ENCODE measurements at places on chromosomes 6 and 20.

GRCh38 chr6:56787209-56787608 lies 144.5 kb upstream of the DST start:
- no peak for DNase-seq

DNA sequence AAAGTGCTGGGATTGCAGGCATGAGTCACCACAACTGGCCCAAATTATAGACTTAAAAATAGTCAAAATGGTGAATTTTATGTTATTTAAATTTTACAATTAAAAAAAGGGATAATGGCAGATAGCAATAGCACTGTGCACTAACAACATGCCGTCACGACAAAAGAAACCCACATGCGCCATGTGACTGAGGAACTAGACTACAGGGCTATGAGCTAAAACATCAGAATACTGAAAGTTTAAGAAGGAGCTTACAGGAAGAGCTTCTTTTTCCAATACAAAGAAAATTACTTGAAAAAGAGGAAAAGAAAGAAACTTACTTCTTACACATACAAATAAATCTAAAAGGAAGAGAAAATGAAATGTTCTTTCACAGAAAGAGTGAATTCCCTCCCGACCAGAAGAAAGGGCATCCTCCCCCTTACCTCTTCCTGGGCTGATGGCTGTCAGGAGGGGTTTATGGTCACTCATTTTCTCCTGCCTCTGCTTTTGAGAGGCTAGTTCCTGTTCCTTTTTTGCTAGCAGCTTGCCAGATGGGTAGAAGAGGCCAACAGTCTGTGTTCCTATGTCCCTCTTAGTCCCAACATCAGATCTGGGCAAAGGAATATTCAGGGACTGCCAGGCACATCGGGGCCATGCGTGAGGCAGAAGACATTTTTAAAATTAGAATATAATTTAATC lies 54.5 kb downstream of the DZANK1 start:
- no peak for DNase-seq

DNA sequence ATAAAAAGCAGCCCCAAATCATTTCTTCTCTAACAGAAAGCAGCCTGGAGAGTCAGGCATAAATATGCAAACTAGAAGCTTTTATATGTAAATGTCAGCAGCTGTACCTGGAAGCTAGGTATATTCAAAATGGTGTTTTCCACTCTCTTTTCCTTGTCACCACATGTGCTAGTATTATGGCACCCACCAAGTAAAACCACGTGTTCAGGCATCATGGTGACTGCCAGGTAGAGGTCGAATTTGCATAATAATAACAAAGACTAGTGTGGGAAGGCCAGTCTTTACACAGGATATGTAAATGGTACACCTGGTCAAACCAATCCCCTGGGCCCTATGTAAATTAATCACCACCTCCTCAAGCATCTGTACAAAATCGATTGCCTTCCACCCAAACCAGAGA lies 124.0 kb downstream of the MMUT start:
- no peak for DNase-seq

GRCh38 chr6:162082520-162082919 lies 645.0 kb downstream of the PRKN start:
- DNase-seq: no peak

GRCh38 chr6:1468126-1468525 lies 78.8 kb downstream of the FOXF2 start:
- no peak for DNase-seq

DNA sequence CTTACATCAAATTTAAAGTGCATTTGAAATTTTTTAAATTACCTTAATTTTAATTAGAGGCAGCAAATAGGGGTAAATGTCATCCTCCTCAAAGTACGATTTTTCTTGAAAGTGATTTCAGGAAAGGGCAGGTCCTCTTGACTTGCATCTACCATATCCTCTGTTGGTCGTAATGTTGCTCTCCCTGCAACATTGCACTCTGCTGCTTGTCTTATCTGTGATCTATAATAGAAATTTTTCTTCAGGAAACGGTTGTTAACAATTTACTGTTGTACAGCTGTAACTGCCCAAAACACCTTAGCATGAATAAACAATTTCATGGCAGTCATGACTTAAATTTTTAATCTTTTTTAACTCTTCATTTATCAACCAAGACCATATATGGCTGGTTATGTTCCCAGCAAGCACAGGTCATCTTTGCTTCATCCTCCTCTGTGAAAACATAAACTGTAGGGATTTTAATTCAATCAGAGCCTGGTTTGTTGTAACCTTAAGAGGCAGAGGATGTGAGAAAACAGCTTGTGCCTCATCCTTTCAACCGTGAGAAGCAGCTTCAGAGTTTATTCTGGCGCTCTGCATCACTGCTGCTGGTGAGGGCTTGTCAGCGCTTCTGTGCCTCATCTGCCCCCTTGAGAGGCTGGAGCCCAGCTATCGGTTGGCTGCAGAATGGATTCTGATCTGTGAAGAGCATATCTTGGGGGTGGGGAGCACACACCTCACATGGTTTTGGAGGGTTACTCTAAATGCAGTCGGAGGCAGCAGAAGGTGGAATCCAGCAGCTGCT lies 56.0 kb downstream of the CTNNBL1 start:
- no peak for DNase-seq

- DNase-seq: no peak
Measured at GRCh38 chr6:154426997-154427396, 70.4 kb upstream of the IPCEF1 start.

DNA sequence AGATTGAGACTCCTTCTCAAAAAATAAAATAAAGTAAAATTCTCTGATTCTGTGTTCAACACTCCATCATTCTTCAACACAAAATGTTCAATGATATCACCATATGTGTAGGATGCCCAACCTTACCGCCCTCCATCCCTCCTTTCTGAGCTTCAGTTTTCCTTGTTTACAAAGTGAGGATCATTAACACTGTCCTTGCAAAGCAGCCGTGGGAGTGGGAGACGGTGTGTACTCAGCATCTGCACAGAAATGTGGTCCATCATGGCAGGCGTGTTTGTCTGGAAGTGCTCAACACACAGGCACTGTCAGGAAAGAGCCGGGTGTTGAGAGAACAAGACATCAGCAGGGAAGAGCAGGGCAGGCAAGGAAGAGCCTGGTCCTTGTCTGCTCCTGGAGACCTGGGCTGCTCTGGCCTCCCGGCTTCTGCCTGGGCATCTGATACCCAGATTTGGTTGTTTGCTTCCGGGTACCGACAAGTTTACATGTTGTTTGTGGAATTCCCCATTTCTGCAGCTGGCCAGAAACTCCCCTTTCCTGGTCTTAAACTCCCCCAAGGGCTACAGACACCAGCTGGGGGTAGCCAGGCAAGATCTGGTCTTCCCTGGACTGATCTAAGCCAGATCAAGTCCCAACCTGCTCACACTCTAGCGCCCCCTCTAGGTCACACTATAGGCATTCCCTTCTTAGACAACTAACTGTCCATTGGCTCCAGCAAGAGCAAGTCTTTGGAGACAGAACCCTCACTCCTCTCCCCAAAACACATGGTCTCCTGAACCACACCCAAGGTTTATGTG lies 26.7 kb upstream of the TTPAL start:
- DNase-seq: peak; percentile 31

DNA sequence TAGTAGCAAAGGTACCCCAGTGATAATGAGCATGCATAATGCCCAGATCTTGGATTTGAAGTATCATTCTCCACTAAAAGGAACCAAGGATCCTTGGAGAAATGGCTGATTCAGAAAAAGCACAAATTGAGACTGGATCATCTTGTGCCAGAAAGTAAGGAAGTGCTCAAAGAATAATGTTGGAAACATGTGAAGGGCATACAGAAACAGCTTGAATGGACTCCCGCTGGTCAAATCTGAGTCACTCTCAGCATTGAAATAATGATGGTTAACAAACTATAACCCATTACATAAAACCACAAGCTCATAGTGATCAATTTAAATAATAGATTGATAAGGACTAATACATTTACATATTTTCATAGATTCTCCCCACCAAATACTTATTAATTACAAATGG lies 3.6 kb upstream of the OSTM1 start:
- DNase-seq: no peak
